ENCODE measurements at places on chromosomes 6 and 20. TPM values are rescaled to one million over a fixed set of nuclear protein-coding genes. Genes with fewer than 3 reads are reported as not detected.

ANGPT4 gene
- 0.57 TPM for polyA plus RNA-seq

PNLDC1 gene
- polyA plus RNA-seq = 0.63 TPM

KCNK16 gene
- polyA plus RNA-seq = not detected

ADGRF5 gene
- 8.7 TPM for polyA plus RNA-seq

SPTLC3 gene
- 3.5 TPM for polyA plus RNA-seq

CFAP206 gene
- polyA plus RNA-seq = 6.9 TPM

GSTA4 gene
- polyA plus RNA-seq = 177 TPM

RCAN2 gene
- 63.1 TPM for polyA plus RNA-seq

MEI4 gene
- polyA plus RNA-seq = 2.2 TPM

TRPC4AP gene
- 82.2 TPM for polyA plus RNA-seq

MAD2L1BP gene
- 26.7 TPM for polyA plus RNA-seq

EPPIN gene
- polyA plus RNA-seq = 0.41 TPM

OPN5 gene
- polyA plus RNA-seq = 1.0 TPM

PCSK2 gene
- 28.0 TPM for polyA plus RNA-seq

SLC17A1 gene
- not detected for polyA plus RNA-seq

PRKN gene
- polyA plus RNA-seq = 8.9 TPM

GJA10 gene
- polyA plus RNA-seq = not detected

CST2 gene
- not detected for polyA plus RNA-seq

SLC13A3 gene
- 63.7 TPM for polyA plus RNA-seq

OPRL1 gene
- 23.4 TPM for polyA plus RNA-seq

FAM83B gene
- polyA plus RNA-seq = 0.06 TPM

TCF15 gene
- polyA plus RNA-seq = 1.8 TPM

METTL24 gene
- 2.8 TPM for polyA plus RNA-seq

WFDC5 gene
- 0.57 TPM for polyA plus RNA-seq

LY6G6F gene
- 0.27 TPM for polyA plus RNA-seq

CTCFL gene
- 0.24 TPM for polyA plus RNA-seq

ABHD16B gene
- polyA plus RNA-seq = not detected

PROKR2 gene
- 2.2 TPM for polyA plus RNA-seq

IPCEF1 gene
- polyA plus RNA-seq = 5.4 TPM

CD40 gene
- 4.8 TPM for polyA plus RNA-seq

OR2J3 gene
- not detected for polyA plus RNA-seq

COL20A1 gene
- 50.9 TPM for polyA plus RNA-seq

USP49 gene
- 17.7 TPM for polyA plus RNA-seq

DLL1 gene
- polyA plus RNA-seq = 42.8 TPM

SLC17A9 gene
- polyA plus RNA-seq = 2.4 TPM

RSPH9 gene
- 7.1 TPM for polyA plus RNA-seq

C6orf118 gene
- polyA plus RNA-seq = 15.0 TPM

RHAG gene
- 0.53 TPM for polyA plus RNA-seq

PPIL4 gene
- 39.2 TPM for polyA plus RNA-seq

KCNK15 gene
- polyA plus RNA-seq = 0.15 TPM

NKX2-4 gene
- polyA plus RNA-seq = not detected

HSPA1L gene
- 5.1 TPM for polyA plus RNA-seq

SIGLEC1 gene
- 1.1 TPM for polyA plus RNA-seq

MEP1A gene
- polyA plus RNA-seq = 0.09 TPM

NMBR gene
- polyA plus RNA-seq = 4.1 TPM

VGLL2 gene
- polyA plus RNA-seq = 0.71 TPM

PRSS16 gene
- polyA plus RNA-seq = 1.3 TPM

PKIB gene
- polyA plus RNA-seq = 11.0 TPM

All from spinal cord (tissue), 10 donors.